ENCODE measurements at places on chromosomes 16 and 17.

- DNase-seq, result no peak
Measured at GRCh38 chr16:88405216-88406060, 22.7 kb downstream of the ZNF469 start.

- no peak for DNase-seq
Measured at GRCh38 chr17:44768505-44769142, 9.8 kb downstream of the ADAM11 start.

DNA sequence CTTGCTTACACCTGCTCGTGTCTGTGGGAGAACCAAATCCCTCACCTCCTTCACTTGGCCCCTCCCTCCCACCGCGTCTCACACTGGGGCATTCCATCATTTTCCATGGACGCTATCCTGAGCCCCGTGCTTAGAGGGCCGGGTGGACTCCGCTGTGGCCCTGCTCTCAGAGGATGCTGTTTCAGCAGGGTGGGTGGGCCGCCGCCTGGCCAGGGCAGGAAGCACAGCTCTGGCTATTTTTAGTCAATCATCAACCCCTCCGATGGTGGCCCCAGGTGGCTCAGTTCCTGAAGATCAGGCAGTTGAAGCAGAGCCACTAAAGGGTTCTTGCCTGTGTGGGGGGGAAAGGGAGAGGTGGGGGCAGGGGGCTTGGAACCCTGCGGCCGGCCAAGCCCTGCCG, 230.3 kb downstream of the ENGASE start:
- no peak for DNase-seq

- no peak for DNase-seq
Measured at GRCh38 chr16:11135464-11135973, 120.5 kb downstream of the SOCS1 start.

- DNase-seq, result no peak
Measured at GRCh38 chr16:8103649-8104289, 486.5 kb downstream of the TMEM114 start.

DNA sequence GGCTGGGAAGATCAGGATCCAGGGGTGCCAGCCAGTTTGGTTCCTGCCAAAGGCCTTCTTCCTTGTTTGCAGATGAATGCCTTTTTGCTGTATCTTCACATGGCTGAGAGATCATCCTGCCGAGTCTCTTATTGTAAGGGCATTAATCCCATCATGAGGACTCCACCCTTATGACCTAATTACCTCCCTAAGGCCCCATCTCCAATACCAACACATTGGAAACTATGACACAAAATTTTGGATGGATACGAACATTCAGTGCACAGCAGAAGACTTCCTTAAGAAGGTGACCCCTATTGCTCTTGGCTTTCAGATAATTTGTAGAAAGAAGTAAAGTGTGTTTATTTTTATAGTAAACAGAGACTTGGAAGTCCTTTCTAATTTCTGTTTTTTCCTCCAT, 1164.7 kb upstream of the CDH8 start:
- no peak for DNase-seq

GRCh38 chr17:53148058-53148457, 674.7 kb upstream of the KIF2B start:
- DNase-seq, result no peak

GRCh38 chr17:43913584-43913983, 6.2 kb upstream of the MPP2 start:
- DNase-seq, result no peak

GRCh38 chr16:78812582-78812981, 713.1 kb downstream of the WWOX start:
- DNase-seq, result no peak

- no peak for DNase-seq
Measured at GRCh38 chr16:21989133-21989532, 11.8 kb downstream of the PDZD9 start.

DNA sequence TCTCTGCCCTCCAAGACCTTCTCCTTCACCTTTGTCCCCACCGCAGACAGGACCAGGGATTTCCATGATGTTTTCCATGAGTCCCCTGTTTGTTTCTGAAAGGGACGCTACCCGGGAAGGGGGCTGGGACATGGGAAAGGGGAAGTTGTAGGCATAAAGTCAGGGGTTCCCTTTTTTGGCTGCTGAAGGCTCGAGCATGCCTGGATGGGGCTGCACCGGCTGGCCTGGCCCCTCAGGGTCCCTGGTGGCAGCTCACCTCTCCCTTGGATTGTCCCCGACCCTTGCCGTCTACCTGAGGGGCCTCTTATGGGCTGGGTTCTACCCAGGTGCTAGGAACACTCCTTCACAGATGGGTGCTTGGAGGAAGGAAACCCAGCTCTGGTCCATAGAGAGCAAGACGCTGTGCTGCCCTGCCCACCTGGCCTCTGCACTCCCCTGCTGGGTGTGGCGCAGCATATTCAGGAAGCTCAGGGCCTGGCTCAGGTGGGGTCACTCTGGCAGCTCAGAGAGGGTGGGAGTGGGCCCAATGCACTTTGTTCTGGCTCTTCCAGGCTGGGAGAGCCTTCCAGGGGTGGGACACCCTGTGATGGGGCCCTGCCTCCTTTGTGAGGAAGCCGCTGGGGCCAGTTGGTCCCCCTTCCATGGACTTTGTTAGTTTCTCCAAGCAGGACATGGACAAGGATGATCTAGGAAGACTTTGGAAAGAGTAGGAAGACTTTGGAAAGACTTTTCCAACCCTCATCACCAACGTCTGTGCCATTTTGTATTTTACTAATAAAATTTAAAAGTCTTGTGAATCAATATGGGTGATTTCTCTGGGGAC, 12.2 kb downstream of the CX3CL1 start:
- DNase-seq, result no peak

GRCh38 chr17:35713069-35713728, 18.2 kb upstream of the RASL10B start:
- DNase-seq, result peak; percentile 54

- DNase-seq, result no peak
Measured at GRCh38 chr17:34858591-34859565, 102.4 kb downstream of the CCT6B start.

DNA sequence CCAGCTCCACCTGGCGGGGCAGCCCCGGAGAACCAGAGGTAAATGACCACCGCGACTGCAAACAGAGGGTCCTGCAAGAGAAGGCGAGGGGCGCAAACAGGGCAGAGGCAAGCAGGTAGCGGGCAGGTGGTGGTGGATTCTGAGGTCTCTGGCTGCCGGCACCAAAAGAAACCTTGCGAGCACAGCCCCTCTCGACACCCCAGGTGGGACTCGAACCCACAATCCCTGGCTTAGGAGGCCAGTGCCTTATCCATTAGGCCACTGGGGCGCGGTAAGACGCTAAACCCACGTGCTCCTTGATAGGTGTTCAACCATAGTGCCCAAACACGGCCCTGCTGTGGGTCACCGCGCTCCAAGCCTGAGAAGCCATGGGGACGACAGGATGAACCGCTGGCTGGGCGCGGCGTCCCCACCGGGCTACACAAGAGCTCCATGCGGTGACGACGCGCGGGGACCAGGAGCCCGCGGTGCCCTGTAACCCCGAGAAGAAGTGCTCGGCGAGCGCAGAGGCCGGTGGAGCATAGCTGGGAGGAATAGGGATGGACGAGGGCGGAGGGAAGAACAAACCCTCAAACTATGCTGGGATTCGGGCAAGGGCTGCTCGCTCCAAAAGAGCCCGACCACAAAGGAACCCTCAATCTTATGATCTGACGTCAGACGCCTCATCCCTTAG, 12.4 kb downstream of the ATP5PD start:
- peak; percentile 90 for DNase-seq

GRCh38 chr17:6218333-6218732, 148.2 kb downstream of the WSCD1 start:
- DNase-seq, result no peak

- no peak for DNase-seq
Measured at GRCh38 chr17:80984749-80985148, 6.9 kb upstream of the CHMP6 start.

DNA sequence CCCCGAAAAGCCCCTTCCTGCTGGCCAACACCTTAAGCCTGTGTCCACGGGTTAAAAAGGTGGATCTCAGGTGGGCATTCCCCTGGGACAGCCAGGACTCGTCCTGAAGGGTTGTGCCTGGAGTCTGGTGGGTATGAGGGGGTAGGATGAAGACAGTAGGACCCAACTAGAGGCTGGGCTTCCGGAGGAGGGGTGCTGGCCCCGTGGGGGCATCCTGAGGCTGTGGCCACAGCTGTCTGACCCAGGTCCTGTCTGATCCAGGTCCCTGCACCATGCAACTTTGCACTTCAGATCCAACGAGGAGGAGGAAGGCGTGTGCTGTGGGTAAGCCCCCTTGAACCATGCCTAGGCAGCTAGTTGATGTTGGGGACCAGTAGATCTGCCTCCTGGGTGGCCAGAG, 37.6 kb upstream of the CPNE2 start:
- no peak for DNase-seq

GRCh38 chr17:10681866-10682446, 15.4 kb downstream of the SCO1 start:
- DNase-seq, result no peak

GRCh38 chr16:82855471-82855870, 228.7 kb downstream of the CDH13 start:
- no peak for DNase-seq

DNA sequence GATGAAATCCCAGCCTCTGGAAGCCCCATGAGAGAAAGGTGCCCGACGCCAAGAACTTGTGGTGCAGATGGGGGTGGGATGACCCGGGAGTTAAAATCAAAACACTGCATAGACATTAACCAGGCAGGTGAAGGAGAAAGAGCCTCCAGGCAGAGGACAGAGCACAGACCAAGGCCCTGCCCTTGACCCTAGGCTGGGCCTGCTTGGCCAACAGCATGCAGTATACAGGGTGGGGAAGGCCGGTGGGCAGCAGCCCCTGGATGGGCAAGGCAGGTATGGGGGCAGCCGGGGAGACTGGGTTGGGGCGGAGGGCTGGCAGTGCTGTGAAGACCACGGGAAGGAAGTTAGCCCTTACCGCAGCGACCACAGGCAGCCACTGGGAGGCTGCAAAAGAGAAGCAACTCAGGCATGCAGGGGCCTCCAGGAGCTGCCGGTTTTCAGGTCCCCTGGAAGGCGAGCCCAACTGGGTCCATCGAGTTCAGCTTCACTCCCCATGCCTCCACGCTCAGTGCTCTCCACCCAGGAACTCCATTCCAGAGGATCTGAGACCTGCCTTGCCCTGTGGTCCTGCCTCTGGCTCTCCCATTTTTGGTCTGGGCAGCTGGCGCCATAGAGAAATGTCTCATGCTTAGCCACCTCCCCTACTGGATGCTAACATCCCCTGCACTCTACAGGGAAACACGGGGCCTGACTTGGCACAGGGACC, 81.2 kb downstream of the C16orf95 start:
- no peak for DNase-seq

DNA sequence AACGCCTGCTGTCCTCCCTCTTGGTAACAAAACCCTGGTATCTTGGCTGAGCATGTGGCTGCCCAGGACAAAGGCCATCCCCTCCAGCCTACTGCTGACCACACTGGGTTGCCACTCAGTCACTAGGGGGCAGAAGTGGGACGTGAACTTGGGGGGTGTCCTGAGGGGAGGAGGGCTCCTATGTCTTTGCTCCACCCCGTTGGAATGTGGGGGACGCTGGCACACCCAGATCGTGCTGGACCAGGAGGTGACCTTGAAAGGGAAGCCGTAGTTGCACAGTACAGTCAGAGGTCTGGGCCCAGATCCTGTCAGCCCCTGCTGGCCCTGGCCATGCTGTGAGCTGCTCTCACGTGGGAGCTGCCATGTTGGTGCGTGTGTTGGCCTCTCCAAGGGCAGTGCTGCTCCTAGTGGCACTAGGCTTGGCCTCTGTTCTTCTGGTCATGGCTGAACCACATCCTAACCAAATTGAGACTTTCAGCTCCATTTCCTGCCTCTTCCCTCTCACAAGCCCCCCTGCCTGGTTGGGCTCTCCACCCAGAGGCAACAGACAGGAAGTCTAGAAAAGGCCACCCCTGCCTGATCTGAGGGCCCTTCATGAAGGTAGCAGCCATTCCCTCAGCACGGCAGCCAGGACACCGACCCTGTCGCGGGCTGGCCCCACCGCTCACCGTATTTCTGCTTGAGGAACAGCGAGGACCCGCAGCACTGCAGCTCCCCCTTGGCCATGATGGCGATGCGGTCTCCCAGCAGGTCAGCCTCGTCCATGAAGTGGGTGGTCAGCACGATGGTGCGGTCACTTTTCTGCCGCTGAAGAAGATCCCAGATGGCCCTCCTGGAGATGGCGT, 29.0 kb upstream of the RNPS1 start:
- no peak for DNase-seq

- DNase-seq, result no peak
Measured at GRCh38 chr17:40095351-40095943, 4.9 kb downstream of the NR1D1 start.

- DNase-seq, result no peak
Measured at GRCh38 chr16:56275076-56275475, 83.8 kb downstream of the GNAO1 start.

DNA sequence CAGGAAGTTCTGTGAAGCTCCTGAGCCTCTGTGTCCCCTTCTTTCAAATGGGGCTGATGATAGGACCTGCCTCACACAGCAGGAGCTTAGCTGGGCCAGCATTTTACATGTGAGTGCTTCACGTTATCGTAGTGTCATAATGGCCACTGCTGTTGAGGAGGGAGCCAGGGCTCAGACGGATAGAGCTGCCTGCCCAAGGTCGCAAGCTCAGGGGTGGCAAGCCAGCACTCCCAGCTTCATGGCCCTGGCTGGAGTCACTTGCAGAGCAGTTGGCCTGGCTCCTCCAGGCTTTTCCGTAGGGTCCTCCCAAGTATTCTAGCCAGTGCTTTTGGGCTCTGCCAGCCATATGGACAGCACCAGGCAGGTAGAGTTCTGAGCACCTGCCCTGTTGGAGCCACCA, 115.1 kb downstream of the SOCS1 start:
- DNase-seq, result no peak

DNA sequence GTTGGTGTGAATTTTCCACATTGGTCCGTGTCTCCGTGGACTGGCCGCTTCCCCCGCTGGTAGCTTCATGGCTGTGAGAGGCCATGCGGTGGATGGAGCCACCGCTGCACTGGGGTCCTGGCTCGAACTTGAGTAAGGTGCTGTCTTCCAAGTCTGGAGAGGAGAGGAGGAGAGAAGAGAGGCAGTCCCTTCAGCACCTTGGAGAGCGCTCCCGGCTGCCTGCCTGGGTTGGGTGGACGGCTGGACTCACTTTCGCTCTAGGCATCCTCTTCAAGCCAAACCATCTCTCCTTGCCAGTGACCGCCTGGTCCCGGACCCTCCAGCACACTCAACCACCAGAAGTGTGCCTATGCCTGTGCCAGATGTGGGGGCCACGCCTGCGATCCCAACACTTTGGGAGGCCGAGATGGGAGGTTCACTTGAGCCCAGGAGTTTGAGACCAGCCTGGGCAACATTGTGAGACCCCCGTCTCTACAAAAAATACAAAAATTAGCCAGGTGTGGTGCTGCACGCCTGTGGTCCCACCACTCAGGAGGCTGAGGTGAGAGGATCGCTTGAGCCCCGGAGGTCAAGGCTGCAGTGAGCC, 6.2 kb downstream of the JPH3 start:
- peak; percentile 79 for DNase-seq
